ENCODE measurements at places on chromosomes 3 and 15. TPM values are rescaled to one million over a fixed set of nuclear protein-coding genes. Genes with fewer than 3 reads are reported as not detected.
A peak's percentile ranks its signal among the peaks of the same experiment; 100 is the strongest.

SCN11A gene
- total RNA-seq = 3.5 TPM

RBMS3 gene
- 36.2 TPM for total RNA-seq

RETNLB gene
- total RNA-seq = not detected

GOLGA8G gene
- total RNA-seq = 42.7 TPM

BMF gene
- total RNA-seq = 7.7 TPM

GRCh38 chr15:23565395-23566070 is at the start of gene MKRN3:
Gene MKRN3 (plus strand): TSS chr15:23565674. CDS start chr15:23565783, 109 bp downstream.
- H3K4me3 ChIP-seq = peak within 1 kb of the TSS; percentile 62
- peak; percentile 71 for DNase-seq
- H3K27me3 ChIP-seq = no peaks in the 10 kb centered on the region
- H3K4me1 ChIP-seq = no peaks in the 10 kb centered on the region
- no peak within 1 kb of the TSS for H3K27ac ChIP-seq
- no peaks in the 10 kb centered on the region for H3K36me3 ChIP-seq

- H3K36me3 ChIP-seq = no peaks in the 10 kb centered on the region
- H3K27me3 ChIP-seq = no peaks in the 10 kb centered on the region
- no peak overlapping the region for H3K4me3 ChIP-seq
- DNase-seq = no peak
- no peak overlapping the region for H3K27ac ChIP-seq
Measured at GRCh38 chr3:83248454-83248853, 1487.0 kb upstream of the GBE1 start.

- H3K4me1 ChIP-seq = no peaks in the 10 kb centered on the region
- no peaks in the 10 kb centered on the region for H3K27me3 ChIP-seq
- H3K27ac ChIP-seq = no peak overlapping the region
- no peaks in the 10 kb centered on the region for H3K36me3 ChIP-seq
- no peak for DNase-seq
Measured at GRCh38 chr3:54719914-54720313, 207.9 kb downstream of the LRTM1 start.

DNA sequence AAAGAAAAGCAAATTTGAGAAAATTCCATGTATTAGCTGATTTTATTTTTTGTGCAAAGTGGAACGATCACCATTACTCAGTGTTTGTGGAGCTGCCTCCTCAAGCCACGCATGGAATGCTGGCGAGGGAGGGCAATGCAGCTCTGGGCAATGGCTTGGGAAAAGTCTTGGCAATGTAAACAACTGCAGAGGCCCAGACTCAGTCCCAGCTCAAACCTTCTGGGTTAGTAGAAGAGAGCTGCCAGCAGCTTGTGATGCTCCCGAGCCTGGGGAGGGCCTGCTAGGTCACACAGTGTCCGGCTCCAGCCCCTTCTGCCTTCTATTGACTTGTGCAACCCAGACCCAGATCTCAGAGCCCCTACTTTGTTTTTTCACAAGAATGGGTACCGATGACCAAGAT is 4.3 kb downstream of the EPHB1 start:
- no peaks in the 10 kb centered on the region for H3K36me3 ChIP-seq
- H3K27ac ChIP-seq = no peak overlapping the region

DNA sequence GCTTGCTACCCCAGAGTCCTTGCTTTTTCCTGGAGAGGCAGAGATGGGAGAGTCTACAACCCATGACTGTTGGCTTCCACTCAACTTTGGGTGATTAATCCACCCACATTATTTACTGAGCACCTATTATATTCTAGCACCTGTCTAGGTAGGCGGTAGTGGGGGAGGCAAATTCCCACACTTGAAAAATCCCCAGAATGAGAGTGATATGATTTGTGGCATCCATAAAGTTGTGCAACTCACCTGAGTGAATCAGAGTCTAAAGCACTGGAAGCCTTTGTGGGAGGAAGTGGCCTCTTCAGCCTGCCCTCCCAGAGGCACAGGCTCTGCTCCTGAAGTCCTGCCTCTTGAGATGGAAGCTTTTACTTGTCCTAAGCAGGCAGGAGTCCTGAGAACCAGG is 40.4 kb upstream of the CTNNB1 start:
- no peak overlapping the region for H3K4me3 ChIP-seq
- H3K27me3 ChIP-seq = no peaks in the 10 kb centered on the region
- H3K36me3 ChIP-seq = no peaks in the 10 kb centered on the region
- no peaks in the 10 kb centered on the region for H3K4me1 ChIP-seq
- H3K27ac ChIP-seq = no peak overlapping the region

DNA sequence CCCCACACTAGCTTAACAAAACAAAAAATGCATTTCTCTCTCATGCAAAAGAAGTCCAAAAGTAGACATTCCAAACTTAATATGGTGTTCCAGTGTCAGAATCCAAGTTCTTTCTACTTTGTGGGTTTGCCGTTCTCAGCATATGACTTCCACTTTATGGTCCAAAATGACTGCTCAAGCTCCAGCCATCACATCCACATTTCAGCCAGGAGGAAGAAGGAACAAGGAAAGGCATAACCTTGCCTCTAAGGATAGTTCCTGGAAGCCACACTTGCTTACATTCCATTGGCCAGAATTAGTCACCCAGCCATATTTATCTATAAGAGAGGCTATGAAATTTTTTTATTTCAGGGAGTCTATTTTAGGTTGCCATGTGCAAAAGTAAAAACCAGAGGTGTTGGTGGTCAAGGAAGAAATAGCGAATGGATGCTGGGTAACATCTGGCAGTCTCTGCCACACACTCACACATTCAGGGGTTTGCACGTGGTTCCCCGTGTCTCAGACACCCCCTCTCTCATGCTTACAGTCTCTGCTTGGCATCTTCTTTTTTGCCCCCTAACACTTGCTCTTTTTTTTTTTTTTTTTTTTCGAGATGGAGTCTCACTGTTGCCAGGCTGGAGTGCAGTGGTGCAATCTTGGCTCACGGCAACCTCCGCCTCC is 69.3 kb downstream of the RPL39L start:
- H3K36me3 ChIP-seq = no peaks in the 10 kb centered on the region
- no peaks in the 10 kb centered on the region for H3K27me3 ChIP-seq
- no peak overlapping the region for H3K27ac ChIP-seq

GRCh38 chr3:64203216-64203615 is 22.1 kb downstream of the PRICKLE2 start:
- no peaks in the 10 kb centered on the region for H3K27me3 ChIP-seq
- H3K4me1 ChIP-seq = no peaks in the 10 kb centered on the region
- H3K4me3 ChIP-seq = no peak overlapping the region
- DNase-seq = no peak
- no peak overlapping the region for H3K27ac ChIP-seq

- no peaks in the 10 kb centered on the region for H3K36me3 ChIP-seq
- no peak for DNase-seq
- H3K4me3 ChIP-seq = no peak overlapping the region
- no peaks in the 10 kb centered on the region for H3K4me1 ChIP-seq
- no peak overlapping the region for H3K27ac ChIP-seq
Measured at GRCh38 chr3:136267235-136267634, 17.1 kb downstream of the PCCB start.

DNA sequence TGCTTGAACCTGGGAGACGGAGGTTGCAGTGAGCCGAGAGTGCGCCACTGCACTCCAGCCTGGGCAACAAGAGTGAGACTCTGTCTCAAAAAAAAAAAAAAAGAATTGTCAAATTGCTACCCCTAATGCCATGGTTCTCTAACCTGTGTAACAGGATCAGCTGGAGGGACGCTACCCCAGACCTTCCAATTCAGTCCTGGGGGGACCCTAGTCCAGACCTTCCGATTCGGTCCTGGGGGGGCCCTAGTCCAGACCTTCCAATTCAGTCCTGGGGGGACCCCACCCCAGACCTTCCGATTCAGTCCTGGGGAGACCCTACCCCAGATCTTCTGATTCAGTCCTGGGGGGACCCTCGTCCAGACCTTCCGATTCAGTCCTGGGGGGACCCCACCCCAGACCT is 29.8 kb upstream of the MUC20 start:
- H3K36me3 ChIP-seq = no peaks in the 10 kb centered on the region
- peaks cover 28% of the 10 kb centered on the region for H3K4me1 ChIP-seq
- H3K4me3 ChIP-seq = no peak overlapping the region
- no peak overlapping the region for H3K27ac ChIP-seq
- H3K27me3 ChIP-seq = no peaks in the 10 kb centered on the region

- no peak overlapping the region for H3K27ac ChIP-seq
- no peaks in the 10 kb centered on the region for H3K27me3 ChIP-seq
- H3K4me1 ChIP-seq = no peaks in the 10 kb centered on the region
- H3K4me3 ChIP-seq = no peak overlapping the region
- no peaks in the 10 kb centered on the region for H3K36me3 ChIP-seq
- no peak for DNase-seq
Measured at GRCh38 chr15:37130356-37130755, 30.0 kb upstream of the MEIS2 start.

GRCh38 chr15:85649372-85649771 is 145.4 kb downstream of the KLHL25 start:
- H3K36me3 ChIP-seq = no peaks in the 10 kb centered on the region
- DNase-seq = no peak
- H3K27me3 ChIP-seq = no peaks in the 10 kb centered on the region
- peaks cover 5% of the 10 kb centered on the region for H3K4me1 ChIP-seq

- H3K36me3 ChIP-seq = no peaks in the 10 kb centered on the region
- H3K27ac ChIP-seq = no peak overlapping the region
- no peaks in the 10 kb centered on the region for H3K4me1 ChIP-seq
- H3K4me3 ChIP-seq = no peak overlapping the region
- H3K27me3 ChIP-seq = no peaks in the 10 kb centered on the region
- DNase-seq = no peak
Measured at GRCh38 chr3:34808287-34808686, 831.0 kb upstream of the ARPP21 start.

GRCh38 chr15:73165435-73165834 is 113.2 kb downstream of the NEO1 start:
- no peaks in the 10 kb centered on the region for H3K36me3 ChIP-seq
- H3K27me3 ChIP-seq = no peaks in the 10 kb centered on the region
- peaks cover 3% of the 10 kb centered on the region for H3K4me1 ChIP-seq
- no peak overlapping the region for H3K4me3 ChIP-seq
- DNase-seq = no peak

DNA sequence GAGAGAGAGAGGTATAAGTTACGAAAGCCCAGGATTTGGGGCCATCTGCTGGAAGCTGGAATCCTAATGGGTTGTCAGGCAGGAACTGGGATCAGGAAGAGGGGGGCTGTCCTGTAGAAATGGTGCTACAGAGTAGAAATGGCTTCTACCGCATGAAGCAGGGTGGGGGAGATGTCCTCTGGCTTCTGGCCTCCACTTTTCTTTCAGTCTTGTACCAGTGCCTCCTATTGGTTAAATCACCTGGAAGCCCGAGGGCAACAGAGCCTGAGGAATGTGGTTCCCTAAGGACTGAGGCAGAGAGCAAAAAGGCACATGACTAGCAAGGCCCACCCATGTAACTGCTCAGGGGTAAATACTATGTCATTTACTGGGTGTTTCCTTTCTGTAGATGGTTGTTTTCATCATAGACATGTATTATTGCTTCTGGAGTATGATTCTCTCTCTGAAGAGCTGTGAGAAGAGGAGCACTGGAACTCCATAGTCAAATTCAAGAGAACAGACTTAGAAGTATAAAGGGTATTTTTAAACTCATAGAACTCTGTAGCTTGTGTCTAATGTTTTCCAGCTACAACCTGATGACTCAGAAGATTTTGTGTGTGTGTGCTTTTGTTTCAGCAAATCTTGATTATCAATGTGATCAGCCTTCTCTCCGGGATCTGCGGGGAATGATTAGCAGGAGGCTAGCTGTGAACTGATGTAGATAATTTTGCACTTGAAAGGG is 20.2 kb upstream of the MITF start:
- no peak for DNase-seq
- H3K36me3 ChIP-seq = no peaks in the 10 kb centered on the region
- no peaks in the 10 kb centered on the region for H3K27me3 ChIP-seq
- no peak overlapping the region for H3K27ac ChIP-seq
- no peaks in the 10 kb centered on the region for H3K4me1 ChIP-seq

GRCh38 chr3:32062950-32063582 is 43.4 kb upstream of the GPD1L start:
- no peak overlapping the region for H3K27ac ChIP-seq
- H3K4me1 ChIP-seq = no peaks in the 10 kb centered on the region
- DNase-seq = no peak
- no peaks in the 10 kb centered on the region for H3K36me3 ChIP-seq
- no peak overlapping the region for H3K4me3 ChIP-seq
- H3K27me3 ChIP-seq = no peaks in the 10 kb centered on the region

- no peak for DNase-seq
- no peaks in the 10 kb centered on the region for H3K27me3 ChIP-seq
- no peaks in the 10 kb centered on the region for H3K36me3 ChIP-seq
Measured at GRCh38 chr3:24829629-24830229, 335.1 kb upstream of the THRB start.

DNA sequence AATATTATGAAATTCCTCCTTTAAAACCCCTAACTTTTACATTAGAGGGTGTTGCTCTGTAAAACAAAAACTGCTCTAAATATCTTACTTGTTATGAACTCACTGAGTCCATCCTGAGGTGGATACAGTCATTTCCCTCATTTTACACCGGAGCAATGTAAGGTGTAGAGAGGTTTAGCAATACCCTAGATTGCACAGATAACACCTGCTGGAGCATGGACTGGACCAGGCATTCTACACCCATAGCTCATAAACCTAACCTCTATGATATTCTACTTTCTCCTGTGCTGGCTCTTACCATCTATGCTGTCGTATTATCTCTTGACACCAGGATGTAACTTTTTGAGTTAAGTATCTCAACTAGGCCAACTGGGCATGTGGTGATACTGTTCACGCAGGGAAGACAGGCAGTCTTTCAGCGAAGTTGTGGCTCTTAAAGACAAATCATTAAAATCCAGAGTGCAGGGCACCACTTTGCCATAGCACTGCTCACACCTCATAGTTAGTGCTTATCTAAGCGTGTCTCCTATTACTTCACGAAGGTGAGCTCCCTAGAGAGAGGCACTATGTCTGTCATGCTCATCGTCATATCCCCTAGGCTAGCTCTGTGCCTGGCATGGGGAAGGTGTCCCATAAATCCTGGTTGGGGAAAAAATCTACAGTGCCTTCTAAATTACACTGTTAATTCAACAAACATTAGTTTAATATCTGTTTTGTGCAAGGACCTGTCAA is 100.1 kb upstream of the SLC2A2 start:
- no peaks in the 10 kb centered on the region for H3K27me3 ChIP-seq
- no peak overlapping the region for H3K4me3 ChIP-seq
- no peaks in the 10 kb centered on the region for H3K36me3 ChIP-seq

- no peak for DNase-seq
- H3K27ac ChIP-seq = no peak overlapping the region
- H3K27me3 ChIP-seq = no peaks in the 10 kb centered on the region
- no peaks in the 10 kb centered on the region for H3K36me3 ChIP-seq
Measured at GRCh38 chr3:39000008-39000450, 51.7 kb downstream of the SCN11A start.

DNA sequence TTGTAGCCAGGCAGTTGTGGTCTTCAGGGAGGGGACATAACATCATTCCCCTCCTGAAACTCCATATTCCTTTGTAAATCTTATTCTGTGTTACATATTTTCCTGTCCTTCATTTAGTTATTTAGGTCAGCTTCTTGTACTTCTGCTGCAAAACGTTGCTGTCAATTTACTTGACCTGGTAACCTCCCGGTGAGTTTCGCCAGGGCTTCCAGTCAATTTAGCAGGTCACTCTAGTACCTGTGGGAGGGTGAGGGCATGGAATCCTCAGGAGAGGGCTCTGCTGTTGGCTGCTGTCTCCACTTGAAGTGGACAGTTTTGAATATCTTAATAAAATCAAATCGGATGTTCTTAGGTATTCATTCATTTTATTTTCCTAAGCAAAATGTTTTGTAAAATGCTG is 29.6 kb downstream of the FNDC3B start:
- no peak overlapping the region for H3K27ac ChIP-seq
- H3K4me1 ChIP-seq = peaks cover 27% of the 10 kb centered on the region
- H3K4me3 ChIP-seq = no peak overlapping the region
- no peaks in the 10 kb centered on the region for H3K36me3 ChIP-seq

Measured in testis (tissue), 5 donors.